ENCODE measurements at places on chromosomes 3 and 15. TPM values are rescaled to one million over a fixed set of nuclear protein-coding genes. Genes with fewer than 3 reads are reported as not detected.

Gene ZIC1
- total RNA-seq, result 0.36 TPM

DNA sequence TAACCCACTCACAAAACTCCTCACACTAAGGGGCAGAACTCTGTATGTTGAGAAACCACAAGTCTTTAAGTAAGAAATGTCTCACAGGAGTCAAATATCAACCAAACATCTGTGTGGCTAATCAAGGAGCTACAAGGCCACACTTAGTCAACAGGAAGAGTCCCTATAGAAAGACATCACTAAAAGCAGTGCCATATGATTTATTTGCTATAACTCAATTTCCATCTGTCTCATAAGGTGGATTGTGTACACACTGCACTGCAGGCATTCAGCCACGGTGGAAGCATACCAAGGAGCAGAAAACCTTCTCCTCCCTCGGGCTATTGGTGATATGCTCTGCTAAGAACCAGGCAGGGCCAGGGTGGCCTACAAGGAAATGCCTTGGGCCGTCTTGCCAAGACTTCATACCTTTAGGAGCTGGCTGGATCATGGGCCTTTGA, 197.6 kb upstream of the CFAP20DC start:
- no peak overlapping the region for H3K27ac ChIP-seq
- H3K4me1 ChIP-seq, result no peaks in the 10 kb centered on the region
- no peak for DNase-seq
- no peak overlapping the region for H3K4me3 ChIP-seq
- no peaks in the 10 kb centered on the region for H3K27me3 ChIP-seq
- H3K36me3 ChIP-seq, result no peaks in the 10 kb centered on the region

Gene TMEM40
- 1.3 TPM for total RNA-seq

- H3K27me3 ChIP-seq, result no peaks in the 10 kb centered on the region
- DNase-seq, result no peak
- no peaks in the 10 kb centered on the region for H3K4me1 ChIP-seq
- H3K27ac ChIP-seq, result no peak overlapping the region
- H3K4me3 ChIP-seq, result no peak overlapping the region
Observed at GRCh38 chr3:181253796-181254195, 264.3 kb upstream of the DNAJC19 start.

Gene SNTN
- total RNA-seq, result not detected

Gene FAM174B
- 30.7 TPM for total RNA-seq

DNA sequence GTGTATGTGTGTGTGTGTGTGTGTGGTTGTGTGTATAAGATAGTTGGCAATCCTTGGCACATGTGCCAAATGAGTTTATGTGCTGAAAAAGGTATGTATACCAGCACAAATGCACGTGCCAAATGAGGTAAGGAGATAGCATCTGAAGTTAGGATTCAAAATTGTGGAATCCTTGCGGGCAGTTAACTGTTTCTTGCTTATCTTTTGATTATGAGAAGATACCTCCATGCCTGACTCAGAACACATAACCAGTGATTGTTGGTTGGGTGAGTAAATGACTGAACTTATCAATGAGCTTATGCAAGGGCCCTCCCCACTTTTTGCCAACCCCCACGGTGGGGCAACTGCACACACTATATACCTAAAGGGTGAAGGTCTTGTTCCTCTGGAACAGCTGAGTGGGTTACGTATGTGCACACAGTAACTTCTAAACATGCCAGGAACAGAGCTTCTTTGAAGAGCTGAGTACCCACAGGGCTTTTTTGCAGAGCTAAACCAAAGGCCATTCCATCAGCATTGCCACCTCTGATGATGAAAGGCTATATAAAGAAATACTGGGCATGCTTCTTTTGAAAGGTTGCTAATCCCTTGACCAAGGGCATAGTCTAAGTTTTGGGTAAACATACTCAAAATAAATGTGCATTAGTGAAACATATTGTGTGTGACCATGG, 60.1 kb downstream of the MEIS2 start:
- no peaks in the 10 kb centered on the region for H3K27me3 ChIP-seq
- no peaks in the 10 kb centered on the region for H3K4me1 ChIP-seq
- no peak overlapping the region for H3K27ac ChIP-seq

DNA sequence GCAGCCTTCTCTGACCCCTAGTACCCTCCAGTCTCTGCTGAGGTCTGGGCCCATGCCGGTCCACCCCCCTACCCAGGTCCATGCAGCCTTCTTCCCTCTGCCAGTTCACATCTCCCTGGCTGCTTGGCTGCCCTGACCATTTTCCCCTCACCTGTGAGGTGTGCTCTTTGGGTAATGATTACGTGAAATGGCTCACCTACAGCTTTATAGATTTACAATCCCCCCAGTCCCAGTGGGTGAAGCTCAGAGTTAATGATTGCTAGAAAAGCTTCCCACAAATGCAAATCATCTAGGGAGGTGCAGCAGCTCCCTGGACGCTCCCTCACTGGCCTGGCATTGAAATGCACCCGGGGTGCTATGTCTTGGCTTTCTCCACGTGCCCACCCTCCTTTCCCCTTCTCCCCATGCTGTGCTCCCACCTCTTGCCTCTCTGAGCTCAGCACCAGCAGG, 18.7 kb downstream of the PAQR5 start:
- no peaks in the 10 kb centered on the region for H3K36me3 ChIP-seq
- no peak for DNase-seq
- no peak overlapping the region for H3K27ac ChIP-seq
- no peaks in the 10 kb centered on the region for H3K27me3 ChIP-seq
- no peaks in the 10 kb centered on the region for H3K4me1 ChIP-seq
- no peak overlapping the region for H3K4me3 ChIP-seq

- no peak overlapping the region for H3K4me3 ChIP-seq
- no peak overlapping the region for H3K27ac ChIP-seq
- peak; percentile 4 for DNase-seq
Observed at GRCh38 chr15:38768970-38769369, 204.4 kb upstream of the RASGRP1 start.

DNA sequence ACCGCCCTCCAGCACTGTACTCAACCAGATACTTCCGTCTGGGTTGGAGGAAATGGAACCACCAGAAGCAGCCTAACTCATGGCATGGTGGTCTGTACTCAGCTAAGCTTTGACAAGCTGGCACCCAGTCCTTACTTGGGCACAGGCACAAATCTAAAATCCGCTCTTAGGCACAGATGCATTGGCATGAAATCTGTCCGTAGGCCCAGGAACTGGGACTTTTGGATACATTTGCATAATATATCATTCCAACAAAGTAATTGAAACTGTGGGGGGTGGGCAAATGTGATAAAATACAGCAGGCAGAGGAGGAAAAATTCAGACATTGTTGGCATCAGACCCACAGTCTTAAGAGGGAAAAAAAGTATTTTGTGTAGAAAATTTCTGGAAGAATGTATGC, 75.4 kb downstream of the C3orf85 start:
- H3K27me3 ChIP-seq, result no peaks in the 10 kb centered on the region
- H3K27ac ChIP-seq, result no peak overlapping the region
- no peak for DNase-seq
- H3K4me1 ChIP-seq, result no peaks in the 10 kb centered on the region

Gene GOLGA8H
- total RNA-seq, result 1.5 TPM

DNA sequence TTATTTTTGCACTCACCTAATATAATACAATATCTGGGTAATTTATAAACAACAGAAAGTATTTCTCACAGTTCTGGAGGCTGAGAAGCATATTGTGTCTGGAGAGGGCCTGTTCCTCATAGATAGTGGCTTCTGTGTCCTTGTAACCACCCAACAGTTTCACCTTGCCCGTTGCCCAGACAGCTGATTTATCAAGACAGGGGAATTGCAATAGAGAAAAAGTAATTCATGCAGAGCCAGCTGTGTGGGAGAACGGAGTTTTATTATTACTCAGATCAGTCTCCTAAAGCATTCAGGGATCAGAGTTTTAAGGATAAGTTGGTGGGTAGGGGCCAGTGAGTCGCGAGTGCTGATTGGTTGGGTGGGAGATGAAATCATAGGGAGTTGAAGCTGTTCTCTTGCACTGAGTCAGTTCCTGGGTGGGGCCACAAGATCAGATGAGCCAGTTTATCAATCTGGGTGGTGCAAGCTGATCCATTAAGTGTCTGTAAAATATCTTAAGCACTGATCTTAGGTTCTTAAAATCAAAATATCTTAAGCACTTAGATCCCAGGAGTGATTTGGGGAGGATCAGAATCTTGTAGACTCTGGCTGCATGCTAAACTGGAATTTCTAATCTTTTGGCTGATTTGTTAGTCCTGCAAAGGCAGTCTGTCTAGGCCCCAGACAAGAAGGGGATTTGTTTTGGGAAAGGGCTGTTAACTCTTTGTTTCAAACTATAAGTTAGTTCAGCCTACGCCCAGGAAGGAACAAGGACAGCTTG, 33.9 kb upstream of the C15orf39 start:
- H3K27ac ChIP-seq, result no peak overlapping the region
- no peak overlapping the region for H3K4me3 ChIP-seq
- no peak for DNase-seq
- no peaks in the 10 kb centered on the region for H3K36me3 ChIP-seq
- no peaks in the 10 kb centered on the region for H3K27me3 ChIP-seq

GRCh38 chr15:72982714-72983113, 69.5 kb upstream of the NEO1 start:
- no peaks in the 10 kb centered on the region for H3K36me3 ChIP-seq
- H3K4me3 ChIP-seq, result no peak overlapping the region
- H3K4me1 ChIP-seq, result no peaks in the 10 kb centered on the region
- H3K27me3 ChIP-seq, result 0 out of 2 replicates have a peak, but pooled peaks cover 2% of the 10 kb centered on the region

DNA sequence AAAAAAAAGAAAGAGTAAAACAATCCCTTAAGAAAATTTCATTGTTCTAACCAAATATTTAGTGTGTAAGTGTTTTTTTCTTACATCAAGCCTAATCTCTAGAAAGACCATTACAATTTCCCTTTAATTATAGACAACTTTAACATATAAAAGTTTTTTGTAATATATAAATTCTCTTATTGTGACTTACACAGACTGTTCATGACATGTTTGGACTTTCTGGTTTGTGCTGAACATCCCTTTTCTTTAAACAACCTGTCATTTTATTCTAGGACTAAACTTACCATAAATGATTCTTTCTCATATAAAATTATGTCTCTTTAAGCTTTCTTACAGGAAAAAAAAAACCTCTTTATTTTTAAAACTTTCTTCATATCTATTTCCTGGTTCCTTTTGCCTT, 13.0 kb upstream of the BTLA start:
- H3K4me1 ChIP-seq, result no peaks in the 10 kb centered on the region
- H3K27me3 ChIP-seq, result no peaks in the 10 kb centered on the region
- H3K27ac ChIP-seq, result no peak overlapping the region
- DNase-seq, result no peak
- H3K36me3 ChIP-seq, result no peaks in the 10 kb centered on the region
- no peak overlapping the region for H3K4me3 ChIP-seq

Gene KBTBD13
- not detected for total RNA-seq
